ENCODE measurements at places on chromosomes 2 and 18. TPM values are rescaled to one million over a fixed set of nuclear protein-coding genes. Genes with fewer than 3 reads are reported as not detected.

The NAT8 gene
- not detected for total RNA-seq

DNA sequence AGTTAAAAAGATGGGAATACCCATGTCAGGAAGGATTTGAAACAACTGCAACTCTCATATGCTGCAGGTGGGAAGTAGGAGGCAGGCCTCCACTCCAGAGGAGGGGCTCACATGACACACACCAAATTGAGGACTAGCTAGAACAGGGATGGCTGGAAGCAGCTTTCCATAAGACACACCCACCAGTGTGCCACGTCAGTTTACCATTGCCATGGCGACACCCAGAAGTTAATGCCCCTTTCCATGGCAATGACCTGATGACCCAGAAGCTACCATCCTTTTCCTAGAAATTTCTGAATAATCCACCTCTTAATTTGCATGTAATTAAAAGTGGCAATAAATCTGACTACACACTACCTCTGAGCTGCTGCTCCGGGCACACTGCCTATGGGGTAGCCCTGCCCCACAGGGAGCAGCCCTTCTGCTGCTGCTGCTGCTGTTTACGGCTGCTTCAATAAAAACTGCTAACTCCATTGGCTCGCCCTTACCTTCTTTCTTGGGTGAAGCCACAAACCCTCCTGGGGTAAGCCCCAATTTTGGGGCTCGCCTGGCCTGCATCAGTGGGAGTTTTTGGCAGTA lies 89.4 kb downstream of the RRM2 start:
- no peak for DNase-seq

The KCNE4 gene
- not detected for total RNA-seq

The PKDCC gene
- total RNA-seq = 85.3 TPM

The APOB gene
- 1.9 TPM for total RNA-seq

All from endodermal cell (in vitro differentiated cells).